ENCODE measurements at places on chromosomes 2 and 18.

- no peak for DNase-seq
Measured at GRCh38 chr2:229784791-229785190, 70.4 kb upstream of the DNER start.

- peak; percentile 14 for DNase-seq
Measured at GRCh38 chr18:21194871-21195771, 46.9 kb upstream of the GREB1L start.

GRCh38 chr2:60958800-60959199 lies 58.7 kb upstream of the PEX13 start:
- no peak for DNase-seq

GRCh38 chr2:144237108-144237507 lies 282.8 kb downstream of the ZEB2 start:
- DNase-seq = no peak

- DNase-seq = no peak
Measured at GRCh38 chr18:74982946-74983635, 225.8 kb downstream of the PTGR3 start.

- DNase-seq = no peak
Measured at GRCh38 chr18:24778810-24779418, 318.5 kb downstream of the HRH4 start.

GRCh38 chr2:190563646-190564045 lies 29.1 kb upstream of the NEMP2 start:
- no peak for DNase-seq

DNA sequence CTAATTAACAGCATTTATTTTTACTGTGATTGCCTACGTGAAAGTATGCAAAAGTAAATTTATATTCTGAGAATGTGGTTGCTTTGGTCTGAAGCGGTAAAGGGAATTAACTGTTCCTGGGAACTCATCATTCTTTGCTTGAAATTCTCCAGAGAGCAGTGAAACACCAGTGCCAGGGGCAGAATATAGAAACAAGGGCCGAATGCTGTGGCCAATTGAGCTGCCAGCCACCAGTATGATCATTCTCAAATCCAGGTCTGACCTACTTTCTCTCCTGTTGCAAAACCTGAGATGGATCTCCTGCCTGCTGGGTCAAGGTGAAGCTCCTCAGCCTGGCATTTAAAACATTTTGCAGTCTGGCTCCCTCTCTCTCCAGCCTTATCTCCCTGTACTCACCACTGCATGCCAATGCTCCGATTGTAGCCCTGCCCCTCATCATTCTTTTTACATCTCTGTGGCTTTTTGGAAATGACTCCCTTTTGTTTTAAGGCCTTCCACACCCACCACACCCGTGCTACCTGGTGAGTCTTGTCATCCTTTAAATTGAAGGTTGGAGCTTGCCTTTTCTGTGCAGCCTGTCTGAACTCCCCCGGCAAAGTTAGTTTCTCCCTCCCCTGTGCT lies 94.5 kb upstream of the TMEM178A start:
- DNase-seq = no peak

DNA sequence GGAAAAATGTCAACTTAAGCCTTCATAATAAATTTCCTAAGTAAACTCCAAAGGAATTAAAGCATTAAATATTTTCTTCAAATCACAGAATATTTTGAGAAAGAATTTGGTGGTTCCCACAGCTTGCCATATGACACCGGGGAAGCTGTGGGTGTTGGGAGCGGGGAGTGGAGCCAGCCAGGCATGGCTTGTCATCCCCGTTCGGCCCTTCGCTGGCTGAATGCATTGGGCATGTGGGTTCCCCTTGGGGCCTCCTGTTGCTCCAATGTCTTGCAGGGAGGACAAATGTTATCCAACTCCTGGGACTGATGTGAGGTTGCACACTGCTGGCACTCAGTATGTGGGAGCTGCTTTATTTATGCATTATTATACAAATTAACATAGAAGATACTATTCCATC lies 18.6 kb downstream of the NGEF start:
- no peak for DNase-seq

GRCh38 chr2:71478806-71479205 lies 25.4 kb downstream of the DYSF start:
- no peak for DNase-seq

All from GF-D8 (cell line).